ENCODE measurements at places on chromosomes 11 and 22. TPM values are rescaled to one million over a fixed set of nuclear protein-coding genes. Genes with fewer than 3 reads are reported as not detected.

KRTAP5-1 gene
- not detected for total RNA-seq

DNA sequence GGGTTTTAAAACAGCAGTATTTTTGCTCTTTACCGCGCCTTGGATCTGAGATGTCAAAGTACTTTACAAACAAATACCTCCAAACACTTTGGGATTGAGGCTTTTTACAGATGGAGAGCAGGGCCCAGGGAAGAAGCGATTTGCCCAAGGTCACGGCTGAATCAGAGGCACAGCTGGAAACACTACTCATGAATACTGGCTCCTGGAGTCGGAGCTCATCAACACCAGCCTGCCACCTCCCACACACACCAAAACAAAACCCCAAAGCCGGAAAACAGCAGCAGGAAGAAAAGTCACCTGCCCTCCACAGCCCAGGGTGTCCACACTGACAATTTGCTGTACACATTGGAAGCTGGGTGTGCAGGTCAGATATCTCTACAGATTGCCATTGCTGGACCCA lies 339.4 kb downstream of the CADM1 start:
- DNase-seq: no peak

GRCh38 chr11:78048561-78048960 lies 15.1 kb upstream of the THRSP start:
- DNase-seq: no peak

DNA sequence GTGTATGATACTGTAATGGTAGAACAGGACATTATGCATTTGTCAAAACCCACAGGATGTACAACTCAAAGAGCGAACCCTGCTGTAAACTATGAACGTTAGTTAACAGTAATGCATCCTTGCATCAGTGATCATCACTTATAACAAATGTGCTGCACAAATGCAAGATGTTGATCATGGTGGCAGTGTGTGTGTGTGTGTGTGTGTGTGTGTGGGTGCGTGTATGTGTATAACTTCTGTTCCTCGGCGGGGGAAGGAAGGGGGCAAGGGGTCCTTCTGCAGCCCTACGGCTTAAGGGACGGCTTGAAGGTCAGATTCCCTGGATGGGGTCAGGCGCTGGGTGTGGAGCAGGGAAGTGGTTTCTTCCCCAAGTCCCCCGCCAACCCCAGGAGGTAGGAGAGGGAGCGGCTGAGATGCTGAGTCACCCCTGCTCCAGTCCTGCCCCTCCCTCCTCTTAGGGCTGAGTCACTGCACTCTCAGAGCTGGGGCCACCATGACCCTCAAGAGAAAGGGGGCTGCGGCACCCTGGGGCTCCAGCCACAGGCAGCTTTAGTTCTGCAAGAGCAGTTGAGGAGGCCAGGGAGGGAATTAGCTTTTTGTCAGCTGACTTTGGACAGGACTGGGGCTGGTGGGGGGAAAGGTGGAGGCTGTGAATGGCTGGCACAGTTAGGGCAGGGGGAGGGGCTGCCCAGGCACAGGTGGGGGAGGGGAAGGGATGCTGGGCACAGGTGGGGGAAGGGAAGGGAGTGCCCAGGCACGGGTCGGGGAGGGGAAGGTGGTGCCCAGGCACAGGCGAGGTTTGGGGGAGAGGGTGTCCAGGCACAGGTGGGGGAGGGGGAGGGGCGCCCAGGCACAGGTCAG lies 8.8 kb upstream of the CTSD start:
- peak; percentile 94 for DNase-seq

DNA sequence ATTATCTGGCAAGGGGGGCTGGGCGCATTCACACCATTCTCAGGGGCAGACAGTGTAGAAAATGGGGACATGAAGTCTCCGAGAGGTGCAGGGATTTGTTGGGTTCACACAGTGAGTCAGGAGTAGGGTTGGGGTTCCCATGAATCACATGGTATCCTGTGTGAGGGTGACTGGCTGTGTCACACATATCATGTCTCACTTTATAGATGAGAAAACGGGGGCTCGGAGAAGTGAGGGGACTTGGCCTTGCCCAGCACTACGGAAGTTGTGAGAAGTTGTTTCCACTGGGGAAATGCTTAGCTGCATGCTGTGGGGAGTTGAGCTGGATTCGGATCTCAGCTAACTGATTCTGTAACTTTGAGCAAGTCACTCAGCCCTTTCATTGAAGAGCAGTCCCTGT lies 4.2 kb downstream of the GAL3ST3 start:
- DNase-seq: peak; percentile 32

GRCh38 chr11:11415901-11416300 lies 62.9 kb upstream of the CSNK2A3 start:
- peak; percentile 70 for DNase-seq

- DNase-seq: no peak
These were observed 762 bp upstream of the CCDC134 start for GRCh38 chr22:41799486-41800347.

DNA sequence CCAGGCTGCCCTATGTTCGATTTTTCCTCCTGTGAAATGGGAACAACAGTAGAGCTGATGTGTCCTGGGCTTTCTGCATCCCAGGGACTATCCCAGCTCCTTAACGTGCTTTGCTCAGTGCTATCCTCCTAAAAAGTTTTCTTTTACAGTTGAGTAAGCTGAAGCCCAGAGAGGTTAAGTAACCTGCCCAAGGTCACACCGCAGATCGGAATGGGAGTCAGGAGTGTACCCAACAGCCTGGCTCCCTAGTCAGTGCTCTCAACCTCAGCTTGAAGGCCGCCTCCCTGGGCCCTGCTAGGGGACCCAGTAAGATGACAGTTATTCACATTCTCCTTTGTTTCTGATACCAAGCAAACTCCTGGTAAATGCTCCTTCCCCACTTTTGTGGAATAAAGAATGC lies 45.9 kb downstream of the PARVB start:
- no peak for DNase-seq

- DNase-seq: no peak
These were observed 23.5 kb downstream of the PITPNB start for GRCh38 chr22:27895600-27895999.

GRCh38 chr22:36853407-36854099 lies 7.3 kb upstream of the NCF4 start:
- DNase-seq: peak; percentile 36

GRCh38 chr11:66856496-66857233 lies at the start of gene LRFN4:
TSS of gene LRFN4 (plus strand) at chr11:66857064. CDS start at chr11:66857745, 681 bp downstream.
- no peak for DNase-seq

DNA sequence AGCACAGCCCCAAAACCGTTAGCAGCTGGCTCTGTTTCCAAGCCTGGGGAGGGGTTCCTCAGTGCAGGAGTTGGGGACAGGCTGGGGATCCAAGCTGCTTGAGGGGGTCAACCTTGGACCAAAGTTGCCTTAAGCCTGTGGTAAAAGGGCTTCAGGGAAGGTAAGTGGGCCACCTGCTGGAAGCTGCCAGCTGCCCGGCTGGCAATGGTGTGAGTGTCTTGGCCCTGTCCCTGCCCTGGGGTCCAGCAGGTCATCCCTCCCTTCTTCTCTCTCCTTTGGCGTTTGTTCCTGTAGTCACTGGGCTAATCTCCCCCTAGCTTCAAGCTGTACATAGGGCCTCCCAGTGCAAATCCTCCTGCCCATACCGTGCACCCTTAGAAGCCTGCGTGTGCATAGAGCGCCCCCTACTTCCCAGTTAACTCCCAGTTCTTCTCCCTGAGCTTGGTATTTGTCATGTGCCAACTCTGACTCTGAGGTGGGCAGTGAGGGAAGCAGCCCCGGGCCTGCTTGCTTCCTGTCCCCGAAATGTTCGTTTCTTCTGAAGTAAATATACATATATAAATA lies 4.4 kb downstream of the TMEM258 start:
- peak; percentile 44 for DNase-seq

- peak; percentile 5 for DNase-seq
These were observed 17.2 kb downstream of the CBX7 start for GRCh38 chr22:39135092-39135896.

DNA sequence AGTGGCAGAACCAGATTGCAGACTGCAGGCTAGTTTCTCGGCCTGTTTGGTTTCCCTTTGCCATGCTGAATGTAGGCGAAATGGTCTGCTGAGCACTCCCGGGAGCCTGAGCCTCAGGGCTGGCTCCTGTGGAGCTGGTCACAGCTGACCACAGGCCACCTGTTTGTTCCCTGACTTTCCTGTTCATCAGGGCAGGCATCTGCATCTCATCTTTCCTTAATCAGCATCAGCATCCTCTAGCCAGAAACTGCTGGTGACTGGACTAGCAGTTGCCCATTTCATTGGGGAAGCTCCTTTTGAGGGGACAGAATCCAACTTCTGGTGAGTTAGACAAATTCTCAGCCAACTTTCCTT lies 20.2 kb upstream of the C11orf96 start:
- DNase-seq: peak; percentile 37

CDPF1 gene
- 21.3 TPM for total RNA-seq

OR5A1 gene
- total RNA-seq: not detected

- no peak for DNase-seq
These were observed 1.4 kb upstream of the CPT1A start for GRCh38 chr11:68843052-68843561.

DNA sequence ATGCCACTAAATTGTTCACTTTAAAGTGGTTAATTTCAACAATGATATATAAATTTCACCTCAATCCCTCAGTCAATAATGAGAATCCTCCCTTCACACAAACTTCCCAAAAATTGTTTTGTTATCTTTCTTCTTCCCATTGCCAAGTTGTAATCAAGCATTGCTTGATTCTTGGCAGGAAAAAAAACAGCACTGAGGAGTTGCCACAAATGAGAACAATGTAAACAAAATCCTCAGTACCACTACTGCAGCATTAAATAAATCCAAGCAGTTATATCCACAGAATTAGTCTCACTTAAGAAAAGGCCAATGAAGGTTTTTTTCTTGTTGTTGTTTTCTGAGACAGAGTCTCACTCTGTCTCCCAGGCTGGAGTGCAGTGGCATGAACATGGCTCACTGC lies 38.2 kb downstream of the FAM168A start:
- DNase-seq: no peak

- peak; percentile 14 for DNase-seq
These were observed 105.4 kb downstream of the BCR start for GRCh38 chr22:23285734-23286133.

FGF19 gene
- 0.11 TPM for total RNA-seq

DNA sequence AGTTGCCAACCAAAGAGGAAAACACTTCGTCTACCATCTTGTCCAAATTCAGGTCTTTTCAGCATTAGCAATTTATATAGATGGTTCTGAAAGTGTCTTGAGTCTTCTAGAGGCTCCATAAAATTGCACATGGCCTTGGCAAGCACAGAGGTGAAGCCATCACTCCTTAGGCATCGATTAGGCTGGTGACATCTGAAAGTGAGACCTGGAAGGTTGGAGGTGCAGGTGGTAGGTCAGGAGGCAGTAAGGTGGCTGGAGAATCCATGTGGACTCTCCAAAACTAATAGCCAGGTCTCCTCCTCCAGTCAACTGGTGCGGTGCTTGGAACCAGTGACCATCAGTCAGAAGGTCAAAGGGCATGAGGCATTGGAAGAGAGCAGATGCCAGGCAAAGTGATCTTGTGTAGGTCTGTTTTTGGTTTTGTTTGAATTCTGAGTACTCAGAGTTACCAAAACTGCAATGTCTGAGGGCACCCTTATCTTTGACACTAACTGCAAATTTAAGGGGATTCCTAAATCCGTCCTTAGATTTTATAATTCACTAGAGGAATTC lies 6.6 kb upstream of the APOL2 start:
- no peak for DNase-seq

LRRC32 gene
- total RNA-seq: 0.06 TPM
